ENCODE measurements at places on chromosomes 1 and 21.

- peak; percentile 64 for DNase-seq
Observed at GRCh38 chr1:30754684-30755171, 2.8 kb downstream of the LAPTM5 start.

- DNase-seq = peak; percentile 63
Observed at GRCh38 chr1:192477630-192478029, 97.9 kb upstream of the RGS1 start.

DNA sequence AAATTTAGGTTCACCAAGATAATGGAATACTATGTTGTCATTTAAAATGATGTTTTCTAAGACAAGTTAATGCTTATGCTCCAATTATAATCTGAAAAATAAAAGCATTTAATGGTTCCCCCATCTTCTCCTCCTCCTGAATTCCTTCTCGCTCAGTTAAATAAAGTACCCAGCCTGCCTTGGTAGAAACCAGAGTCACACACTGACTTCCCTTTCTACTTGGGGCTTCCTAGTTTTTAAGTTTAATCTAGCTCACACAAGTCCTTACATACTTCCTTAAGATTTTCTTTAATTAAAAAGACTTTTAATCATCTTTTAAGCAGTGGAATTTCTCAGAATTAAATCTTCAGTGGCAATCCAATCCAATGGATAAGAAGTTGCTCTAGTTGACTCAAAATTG, 32.9 kb downstream of the CD58 start:
- no peak for DNase-seq

- no peak for DNase-seq
Observed at GRCh38 chr1:10456661-10457060, 6.8 kb downstream of the CORT start.

- peak; percentile 59 for DNase-seq
Observed at GRCh38 chr1:23343221-23344110, 618 bp downstream of the HNRNPR start.

Data from activated CD4-positive, alpha-beta T cell treated with anti-CD3 and anti-CD28 coated beads, Interleukin-10, Interleukin-2, amounts not matched to agents 100 ng/mL and 50 ng/mL, durations not matched to agents 16 hours and 8 hours (primary cell).